ENCODE measurements at places on chromosomes 11 and 22. TPM values are rescaled to one million over a fixed set of nuclear protein-coding genes. Genes with fewer than 3 reads are reported as not detected.
A peak's percentile ranks its signal among the peaks of the same experiment; 100 is the strongest.

Gene ASRGL1
- 30.9 TPM for total RNA-seq

DNA sequence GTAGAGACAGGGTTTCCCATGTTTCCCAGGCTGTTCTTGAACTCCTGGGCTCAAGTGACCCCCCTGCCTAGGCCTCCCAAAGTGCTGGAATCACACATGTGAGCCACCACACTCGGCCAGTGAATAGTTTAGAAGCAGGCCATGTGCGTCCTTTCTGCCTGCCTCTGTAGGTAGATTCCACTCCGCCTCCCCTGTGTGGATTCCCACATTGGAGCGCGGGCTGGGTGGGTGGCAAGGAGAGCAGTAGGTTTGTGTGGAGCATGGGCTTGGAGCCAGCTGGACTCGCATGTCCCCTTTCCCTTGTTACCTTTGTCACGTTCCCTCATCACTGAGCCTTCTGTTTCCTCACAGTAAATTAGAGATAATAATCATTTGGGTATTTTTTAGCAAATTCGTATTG is 21.7 kb downstream of the PPFIA1 start:
- DNase-seq: no peak

- DNase-seq: peak; percentile 95
Measured at GRCh38 chr11:61480994-61481335, 27.6 kb upstream of the LRRC10B start.

- DNase-seq: no peak
Measured at GRCh38 chr11:72646472-72646871, 27.8 kb downstream of the PDE2A start.

DNA sequence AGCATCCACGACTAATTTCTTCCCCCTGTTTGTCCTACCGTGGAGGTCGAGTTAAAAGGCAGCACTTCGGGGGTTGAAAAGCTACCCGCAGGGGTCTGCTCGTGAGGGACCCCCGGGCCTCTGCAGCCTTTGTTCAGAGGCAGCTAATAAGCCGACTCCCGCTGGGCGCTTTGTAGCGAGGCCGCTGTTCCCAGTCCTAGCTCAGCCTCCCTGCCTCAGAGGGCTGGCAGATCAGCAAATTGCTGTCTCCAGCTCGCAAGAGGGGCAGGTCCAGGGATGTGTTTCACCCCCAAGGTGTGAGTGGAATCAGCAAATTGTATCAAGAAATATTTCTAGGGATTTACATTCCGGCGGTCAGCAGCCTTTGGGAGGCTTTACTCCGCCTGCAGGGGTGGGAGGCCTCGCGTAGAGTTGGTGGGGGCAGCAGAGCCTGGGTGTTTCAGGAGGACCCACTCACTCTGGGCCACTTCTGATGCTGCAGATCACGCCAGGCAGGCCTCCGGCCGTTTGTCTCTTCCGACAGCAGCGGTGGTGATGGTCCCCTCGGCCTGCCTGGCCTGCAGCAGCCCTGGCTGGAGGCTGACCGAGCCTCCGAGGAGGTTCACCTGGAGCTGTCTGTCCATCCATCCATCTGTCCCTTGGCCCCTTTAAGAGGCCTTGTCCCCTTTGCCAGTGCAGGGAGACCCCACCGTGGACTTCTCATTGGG is 21.6 kb upstream of the KCNQ1OT1 start:
- DNase-seq: peak; percentile 59

DNA sequence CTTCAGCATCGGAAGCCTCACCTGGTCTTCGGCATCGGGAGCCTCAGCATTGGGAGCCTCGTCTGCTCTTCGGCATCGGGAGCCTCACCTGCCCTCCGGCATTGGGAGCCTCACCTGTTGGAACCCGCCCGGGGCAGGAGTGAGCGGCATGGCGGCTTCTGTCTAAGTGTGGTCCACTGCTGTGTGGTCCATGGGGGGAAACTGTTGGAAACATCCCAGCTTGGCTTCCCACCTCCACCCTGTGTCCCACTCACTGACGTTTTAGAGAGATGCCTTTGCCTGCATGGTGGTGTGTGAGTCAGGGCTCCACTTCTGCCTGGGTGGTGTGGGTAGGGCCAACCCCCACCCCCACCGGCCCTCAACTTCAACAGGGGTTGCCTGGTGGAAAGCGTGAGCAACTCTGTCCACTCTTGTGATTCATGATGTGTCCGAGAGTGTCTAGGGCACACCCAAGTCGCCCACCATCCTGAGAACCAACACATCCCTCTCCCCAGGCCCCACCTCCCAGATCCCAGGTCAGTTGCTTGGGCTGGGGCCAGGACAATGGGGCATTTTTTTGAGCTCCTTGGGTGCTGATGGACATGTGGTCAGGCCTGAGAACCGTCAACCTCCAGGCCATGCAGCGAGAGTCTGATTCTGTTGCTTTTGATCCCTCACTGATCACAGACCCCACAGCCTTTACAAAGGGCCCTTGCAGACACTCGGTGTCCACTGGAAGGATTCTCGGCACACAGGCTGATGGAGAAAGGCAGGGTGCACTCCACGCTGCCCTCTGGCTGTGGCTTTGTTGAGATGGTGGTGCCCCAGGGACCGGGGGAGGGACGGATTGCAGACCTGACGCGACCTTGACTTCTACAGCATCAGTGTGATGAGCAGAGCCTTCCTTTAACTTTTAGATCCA is 406.7 kb downstream of the TBC1D22A start:
- peak; percentile 62 for DNase-seq

DNA sequence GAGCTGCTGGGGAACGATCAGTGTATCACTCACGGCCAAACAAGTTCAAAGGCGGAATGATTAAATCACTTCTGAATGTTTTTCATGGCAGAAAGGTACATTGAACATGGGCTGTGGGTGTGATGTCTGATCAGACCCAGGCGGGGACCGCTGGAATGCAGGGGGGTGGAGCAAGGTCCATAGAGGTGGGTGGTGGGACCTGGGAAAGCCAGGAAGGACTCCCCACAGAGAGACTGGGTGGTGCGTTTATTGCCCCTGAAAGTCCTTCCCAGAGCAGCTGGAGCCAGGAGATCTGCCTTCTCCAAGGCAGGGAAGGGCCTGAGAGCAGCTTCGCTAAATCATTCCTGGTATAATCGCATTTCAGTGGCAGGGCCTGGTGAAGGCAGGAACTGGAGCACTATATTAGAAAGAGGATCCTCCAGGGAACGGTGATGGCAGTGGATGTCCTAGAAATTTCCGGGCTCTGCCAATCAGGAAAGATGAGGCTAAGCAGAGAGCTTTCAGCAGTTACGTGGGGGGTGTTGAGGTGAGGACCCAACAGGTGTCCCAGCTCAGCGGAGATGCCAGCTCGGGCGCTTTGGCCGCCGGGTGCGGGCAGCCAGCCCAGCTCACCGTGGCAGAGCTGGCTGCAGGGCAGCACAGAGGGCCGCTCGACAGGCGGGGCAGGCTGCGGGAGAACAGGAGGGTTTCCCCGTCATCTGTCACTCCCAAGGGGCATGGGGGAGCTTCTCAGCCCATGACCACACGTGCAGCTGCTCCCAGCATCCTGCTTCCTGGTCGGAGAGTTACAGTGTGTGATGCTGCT is 271.7 kb downstream of the CTTN start:
- no peak for DNase-seq

Gene CENATAC
- total RNA-seq: 51.2 TPM

DNA sequence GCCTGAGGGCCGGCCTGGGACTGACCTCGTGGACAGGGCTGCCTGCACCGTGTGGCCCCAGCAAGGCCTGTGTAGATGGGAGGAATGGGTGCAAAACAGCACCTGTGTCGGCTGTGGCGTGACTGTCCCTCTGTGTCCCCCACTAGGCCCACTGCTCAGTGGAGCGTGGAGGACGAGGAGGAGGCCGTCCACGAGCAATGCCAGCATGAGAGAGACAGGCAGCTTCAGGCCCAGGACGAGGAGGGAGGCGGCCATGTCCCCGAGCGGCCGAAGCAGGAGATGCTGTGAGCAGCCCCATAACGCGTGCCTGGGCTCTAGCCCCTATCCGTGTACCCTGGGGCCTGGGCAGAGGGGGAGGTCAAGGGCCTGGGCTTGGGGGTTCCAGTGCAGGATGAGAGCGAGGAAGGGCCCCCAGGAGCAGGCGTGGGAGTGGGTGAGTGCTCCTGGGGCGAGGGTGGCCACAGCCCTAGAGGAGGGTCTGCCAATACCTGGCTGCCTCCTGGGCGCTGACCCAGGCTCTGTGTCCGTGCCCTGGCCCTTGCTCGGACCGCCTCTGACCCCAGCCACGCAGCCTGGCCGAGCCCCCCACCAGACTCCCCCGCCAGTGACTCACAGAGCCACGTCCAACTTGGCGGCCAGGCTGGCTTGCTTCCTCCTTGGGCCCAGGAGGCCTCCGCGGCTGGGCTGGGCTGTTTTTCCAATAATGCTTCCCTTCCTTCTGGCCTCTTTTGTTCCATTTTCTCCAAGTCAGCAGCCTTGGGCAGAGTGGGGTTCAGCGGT is 11.6 kb downstream of the PRR33 start:
- no peak for DNase-seq

DNA sequence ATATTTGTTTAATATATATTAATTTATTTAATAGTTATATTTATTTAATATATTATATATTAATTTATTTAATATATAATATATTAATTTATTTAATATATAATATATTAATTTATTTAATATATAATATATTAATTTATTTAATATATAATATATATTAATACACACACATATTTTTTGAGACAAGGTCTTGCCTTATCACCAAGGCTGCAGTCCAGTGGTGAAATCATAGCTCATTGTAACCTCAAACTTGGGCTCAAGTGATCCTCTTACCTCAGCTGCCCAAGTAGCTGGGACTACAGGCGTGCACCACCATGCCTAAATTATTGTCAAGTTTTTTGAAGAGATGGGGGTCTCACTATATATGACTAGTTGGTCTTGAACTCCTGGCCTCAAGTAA is 51.4 kb upstream of the DDI1 start:
- DNase-seq: no peak

Gene C11orf42
- not detected for total RNA-seq

Gene MOV10L1
- not detected for total RNA-seq

DNA sequence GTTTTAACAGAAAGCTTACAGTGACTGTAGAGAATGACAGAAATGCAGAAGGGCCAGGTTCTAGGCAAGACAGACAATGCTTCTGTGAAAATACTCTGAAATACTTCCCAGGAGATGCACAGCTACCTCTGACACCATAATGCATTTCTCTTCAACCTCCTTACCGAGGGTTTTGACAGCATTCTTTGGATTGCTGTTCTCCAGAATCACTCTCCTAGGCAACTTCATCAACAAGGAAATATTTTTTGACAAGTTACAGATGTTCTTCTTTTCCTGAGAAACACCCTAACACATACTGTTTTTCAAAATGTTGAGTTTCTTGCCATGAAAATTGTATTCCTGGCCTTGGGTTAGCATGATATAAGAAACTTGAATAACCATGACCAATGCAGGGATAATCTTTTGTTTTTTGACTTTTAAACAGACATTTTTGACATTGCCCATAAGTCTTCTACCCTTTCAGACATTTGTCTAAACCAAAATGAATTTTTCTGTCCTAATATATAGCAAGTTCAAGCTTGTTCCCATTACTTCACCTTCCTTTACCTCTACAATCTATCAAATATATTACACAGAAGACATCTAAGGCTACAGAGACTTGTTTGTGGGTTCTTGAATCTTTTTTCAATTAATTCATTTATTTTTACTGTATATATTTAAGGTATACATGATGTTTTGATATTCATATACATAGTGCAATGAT is 108.1 kb downstream of the CCDC34 start:
- DNase-seq: no peak

- peak; percentile 34 for DNase-seq
Measured at GRCh38 chr11:66002648-66003225, 434 bp downstream of the BANF1 start.

DNA sequence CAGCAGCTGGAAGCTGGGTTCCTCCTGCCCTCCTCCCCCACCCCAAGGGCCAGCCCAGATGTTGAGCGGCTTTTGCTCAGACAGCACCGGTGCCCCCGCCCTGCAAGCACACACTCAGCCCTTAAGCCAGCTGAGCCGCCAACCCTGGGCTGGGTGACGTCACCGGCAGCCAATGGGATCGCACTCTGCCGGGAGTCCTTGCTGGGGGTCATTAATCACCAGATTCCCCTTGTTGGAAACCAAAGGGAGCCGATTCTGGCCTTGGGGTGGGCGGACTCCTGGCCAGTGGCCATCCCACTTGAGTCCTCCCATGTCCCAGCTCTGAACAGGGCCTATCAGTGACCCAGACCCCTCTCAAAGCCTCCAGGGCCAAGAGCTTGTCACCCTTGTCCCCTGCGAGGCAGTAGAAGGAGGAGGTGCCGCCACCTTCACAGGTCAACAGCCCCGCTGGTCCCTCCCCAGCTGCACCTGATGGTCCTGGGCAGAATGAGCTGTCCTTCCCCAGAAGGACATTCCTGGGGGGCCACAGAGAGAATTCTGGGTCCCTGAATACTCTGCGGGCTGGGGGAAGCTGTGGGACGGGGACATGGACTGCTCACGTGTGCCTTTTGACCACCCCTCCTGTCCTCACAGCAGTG is 7.4 kb downstream of the DUSP8 start:
- peak; percentile 90 for DNase-seq

DNA sequence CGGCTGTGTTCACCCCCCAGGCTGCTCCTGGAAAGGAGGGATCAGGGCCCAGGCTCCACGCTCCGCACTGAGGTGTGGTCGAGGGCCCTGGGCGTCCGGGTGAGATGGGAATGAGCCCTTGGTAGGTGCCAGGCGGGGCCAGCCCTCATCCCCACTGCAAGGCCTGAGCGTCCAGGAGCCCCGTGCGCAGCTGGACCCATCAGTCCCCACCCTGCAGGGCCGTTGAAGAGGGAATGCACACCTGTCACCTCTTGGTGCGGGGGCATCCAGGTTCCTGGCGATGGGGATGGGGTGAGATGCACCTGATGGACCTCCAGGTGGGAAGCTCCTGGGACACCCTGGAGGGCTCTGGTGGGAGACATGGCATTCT is 72.2 kb downstream of the KCNQ1 start:
- DNase-seq: peak; percentile 11

DNA sequence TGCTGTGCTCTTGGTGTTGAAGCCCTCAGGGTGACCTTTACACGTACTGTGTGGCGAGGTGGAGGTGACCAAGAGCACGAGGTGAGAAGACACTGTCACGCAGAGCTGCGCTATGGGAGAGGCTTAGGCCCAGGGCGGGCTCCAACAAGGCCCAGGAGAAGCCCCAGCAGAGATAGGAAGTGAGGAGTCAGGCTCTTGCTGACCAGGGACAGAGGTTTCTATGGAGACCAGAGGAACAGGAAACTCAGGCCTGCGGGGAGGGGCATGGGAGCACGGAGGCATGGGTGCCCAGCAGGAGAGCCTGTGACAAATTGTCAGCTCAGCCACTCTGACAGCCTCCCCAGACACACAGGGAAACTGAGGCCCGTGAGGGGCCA is 15.8 kb downstream of the DGKZ start:
- DNase-seq: no peak

DNA sequence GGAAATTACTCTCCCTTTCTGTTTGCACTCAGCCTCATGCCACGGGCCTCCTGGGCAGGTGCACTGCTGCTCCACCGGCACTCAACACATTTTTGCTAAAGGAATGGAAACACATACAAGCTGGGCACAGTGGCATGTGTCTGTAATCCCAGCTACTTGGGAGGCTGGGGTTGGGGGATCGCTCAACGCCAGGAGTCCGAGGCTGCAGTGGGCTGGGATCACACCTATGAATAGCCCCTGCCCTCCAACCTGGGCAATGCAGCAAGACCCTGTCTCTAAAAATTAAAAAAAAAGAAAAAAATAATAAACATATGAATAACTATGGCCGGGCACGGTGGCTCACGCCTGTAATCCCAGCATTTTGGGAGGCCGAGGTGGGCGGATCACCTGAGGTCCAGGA is 30.6 kb downstream of the RRP7A start:
- no peak for DNase-seq

- no peak for DNase-seq
Measured at GRCh38 chr11:101723371-101723770, 139.6 kb upstream of the TRPC6 start.

GRCh38 chr11:117072517-117073461 is 25.4 kb downstream of the SIK3 start:
- no peak for DNase-seq
